OCI-LY7 (cell line): ENCODE measurements at places on chromosomes 4 and X.

DNA sequence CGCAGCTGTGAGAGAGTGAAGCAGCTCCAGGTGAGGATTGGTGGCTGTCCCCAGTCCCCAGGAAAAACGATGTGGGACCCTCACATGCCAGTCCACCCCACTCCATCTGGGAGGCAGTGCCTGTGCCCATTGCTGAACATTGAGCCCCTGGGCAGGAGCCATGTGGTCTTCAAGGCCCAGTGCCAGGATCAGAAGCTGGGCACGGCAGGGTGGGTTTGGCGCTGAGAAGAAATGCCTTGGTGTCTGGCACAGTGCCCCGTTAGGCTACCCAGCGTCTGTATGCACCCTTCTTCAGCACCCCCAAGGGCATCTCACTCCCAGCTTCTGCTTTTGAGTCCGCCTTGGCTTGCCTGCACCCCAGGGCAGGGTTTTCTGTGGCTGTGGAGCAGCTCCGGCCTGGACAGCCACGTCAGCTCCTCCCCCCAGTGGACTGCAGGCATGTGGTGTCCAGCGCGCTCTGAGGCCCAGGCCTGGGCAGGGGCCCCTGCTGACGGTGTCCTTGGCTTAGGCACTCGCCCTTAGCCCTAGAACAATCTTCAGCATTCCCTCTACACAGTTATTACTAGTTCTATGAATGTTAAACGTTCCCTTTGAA is 28.6 kb downstream of the RGS12 start:
- DNase-seq = no peak

DNA sequence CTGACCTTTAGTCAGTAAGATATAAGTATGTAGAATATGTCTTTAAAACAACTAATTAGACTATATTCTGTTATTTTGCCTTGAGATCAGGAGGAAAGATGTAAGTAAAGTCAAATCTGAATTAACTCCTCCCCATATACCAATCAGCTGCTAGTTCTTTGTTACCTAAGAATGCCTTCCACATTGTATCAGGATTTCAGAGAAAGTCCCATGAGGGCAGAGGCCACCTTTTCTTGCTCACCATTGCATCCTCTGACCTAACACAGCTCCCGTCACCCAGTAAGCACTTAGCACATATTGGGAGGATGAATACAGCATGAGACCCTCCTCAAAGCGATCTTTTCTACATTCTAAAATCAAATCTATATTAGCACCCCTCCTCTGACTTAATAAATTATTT is 87.0 kb downstream of the COL25A1 start:
- DNase-seq = no peak

- no peak for DNase-seq
Observed at GRCh38 chrX:23764188-23764984, 18.6 kb upstream of the SAT1 start.

DNA sequence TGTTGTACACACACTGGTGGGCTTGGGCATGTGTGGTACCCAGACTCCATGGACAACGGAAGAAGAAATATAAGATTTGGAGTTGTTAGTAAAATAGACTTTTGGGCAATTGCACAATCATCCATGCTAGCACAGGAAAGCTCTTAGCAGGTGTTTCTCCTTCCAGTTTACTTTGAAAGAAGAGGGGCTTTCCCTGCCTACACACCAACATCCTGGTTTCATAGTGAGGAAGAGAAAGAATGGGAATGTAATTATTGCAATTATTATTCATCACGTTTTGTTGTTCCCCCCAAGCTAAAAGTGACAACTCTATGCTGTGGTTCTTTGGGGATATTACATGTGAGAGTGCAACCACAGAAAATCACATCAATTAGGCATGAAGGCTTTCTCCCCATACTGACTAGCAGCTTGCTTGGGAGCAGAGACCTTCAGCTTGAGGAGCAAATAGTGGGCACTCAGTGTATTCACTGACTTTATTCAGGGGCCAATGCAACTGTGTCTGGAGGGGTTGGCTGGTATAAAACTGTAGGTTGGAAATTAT is 57.2 kb upstream of the PUDP start:
- DNase-seq = no peak

GRCh38 chr4:19944806-19945205 is 306.9 kb upstream of the SLIT2 start:
- DNase-seq = no peak

GRCh38 chr4:7172946-7173345 is 19.4 kb upstream of the SORCS2 start:
- no peak for DNase-seq
